ENCODE measurements at places on chromosomes 3 and 15.
A peak's percentile ranks its signal among the peaks of the same experiment; 100 is the strongest.

- no peak for DNase-seq
These were observed 19.8 kb upstream of the PIGZ start for GRCh38 chr3:196988241-196989029.

- no peak for DNase-seq
These were observed 25.6 kb downstream of the KNG1 start for GRCh38 chr3:186742618-186743380.

- no peak for DNase-seq
These were observed 166.1 kb downstream of the FRMD5 start for GRCh38 chr15:44029003-44029402.

- DNase-seq, result no peak
These were observed 24.6 kb upstream of the CELF6 start for GRCh38 chr15:72344602-72345001.

GRCh38 chr15:85709250-85709649 lies 85.5 kb downstream of the KLHL25 start:
- DNase-seq, result no peak

GRCh38 chr15:41258750-41259471 lies 27.8 kb downstream of the CHP1 start:
- DNase-seq, result no peak

DNA sequence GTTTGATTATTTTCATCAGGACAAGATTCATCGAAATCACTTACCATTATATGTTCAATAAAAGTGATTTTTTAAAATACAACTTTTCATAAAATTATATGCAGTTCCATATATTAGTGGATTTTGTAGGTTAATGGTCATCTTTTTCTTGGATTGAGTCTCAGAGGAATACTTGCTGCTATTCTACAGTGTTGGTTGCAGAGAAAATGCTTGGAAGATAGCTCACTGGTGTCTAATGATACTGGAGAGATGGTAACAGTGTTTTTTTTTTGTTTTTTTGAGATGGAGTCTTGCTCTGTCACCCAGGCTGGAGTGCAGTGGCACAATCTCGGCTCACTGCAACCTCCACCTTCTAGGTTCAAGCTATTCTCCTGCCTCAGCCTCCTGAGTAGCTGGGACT lies 143.3 kb downstream of the TCF12 start:
- DNase-seq, result no peak

- DNase-seq, result no peak
These were observed 647.7 kb downstream of the ZPLD1 start for GRCh38 chr3:103082501-103082900.

DNA sequence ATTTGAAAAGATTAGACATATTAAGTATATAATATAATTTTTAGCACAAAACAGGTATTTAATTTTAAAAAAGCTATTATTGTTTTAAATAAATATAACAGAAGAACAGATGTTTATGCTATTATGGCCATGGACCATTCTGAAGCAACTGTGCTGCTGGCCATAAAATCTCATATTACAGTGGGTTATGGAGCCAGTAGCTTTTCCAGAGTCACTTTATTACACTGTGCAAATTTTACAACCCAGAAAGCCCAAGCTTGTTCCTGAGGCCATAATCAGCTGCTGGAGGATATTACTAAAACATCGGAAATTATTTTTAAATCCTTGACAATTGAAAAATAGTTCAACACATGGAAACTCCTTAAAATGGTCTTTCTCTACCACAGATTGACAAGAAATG lies 557.3 kb upstream of the KCNMB2 start:
- no peak for DNase-seq

DNA sequence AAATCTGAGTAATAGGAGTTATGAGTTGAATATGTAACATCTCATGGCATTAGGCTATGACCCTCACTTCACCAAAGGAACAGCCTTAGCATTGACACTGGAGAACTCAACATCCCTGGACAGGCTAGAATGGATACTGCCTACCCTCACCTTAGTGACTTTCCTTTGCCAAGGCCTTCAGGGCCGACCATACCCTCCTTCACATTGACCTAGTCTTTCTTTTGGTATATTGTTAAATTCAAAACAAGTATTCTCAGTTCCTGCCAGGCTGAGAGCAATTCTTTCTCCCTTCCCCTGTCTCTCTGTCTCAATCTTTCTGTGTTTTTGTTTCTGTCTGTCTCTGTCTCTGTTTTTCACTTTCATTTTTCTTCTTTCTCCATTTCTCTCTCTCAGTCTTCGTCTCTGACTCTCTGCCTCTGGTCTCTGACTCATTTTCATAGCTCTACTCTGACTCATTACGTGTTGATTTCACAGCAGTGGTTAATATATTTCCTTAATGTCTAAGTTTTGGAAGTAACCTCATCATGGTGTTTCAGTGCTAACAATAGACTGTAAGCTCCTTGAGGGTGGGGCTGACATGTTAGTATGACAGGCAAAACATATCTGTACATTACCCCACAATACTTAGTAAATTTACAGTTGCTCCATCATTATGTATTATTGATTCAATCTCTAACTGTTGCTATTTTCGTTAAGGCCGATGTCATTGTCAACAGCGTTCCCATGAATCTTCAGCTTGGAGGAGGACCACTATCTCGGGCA lies 32.5 kb downstream of the PARP15 start:
- DNase-seq, result no peak

- DNase-seq, result no peak
These were observed 178.8 kb downstream of the KLHL25 start for GRCh38 chr15:85615930-85616329.

- no peak for DNase-seq
These were observed 15.0 kb upstream of the HPS3 start for GRCh38 chr3:149114458-149114857.

GRCh38 chr3:59677747-59678702 lies 628.2 kb upstream of the CFAP20DC start:
- no peak for DNase-seq

GRCh38 chr3:29488922-29489321 lies 208.1 kb downstream of the RBMS3 start:
- no peak for DNase-seq

GRCh38 chr3:42503251-42503924 lies 945 bp downstream of the VIPR1 start:
- DNase-seq, result no peak

DNA sequence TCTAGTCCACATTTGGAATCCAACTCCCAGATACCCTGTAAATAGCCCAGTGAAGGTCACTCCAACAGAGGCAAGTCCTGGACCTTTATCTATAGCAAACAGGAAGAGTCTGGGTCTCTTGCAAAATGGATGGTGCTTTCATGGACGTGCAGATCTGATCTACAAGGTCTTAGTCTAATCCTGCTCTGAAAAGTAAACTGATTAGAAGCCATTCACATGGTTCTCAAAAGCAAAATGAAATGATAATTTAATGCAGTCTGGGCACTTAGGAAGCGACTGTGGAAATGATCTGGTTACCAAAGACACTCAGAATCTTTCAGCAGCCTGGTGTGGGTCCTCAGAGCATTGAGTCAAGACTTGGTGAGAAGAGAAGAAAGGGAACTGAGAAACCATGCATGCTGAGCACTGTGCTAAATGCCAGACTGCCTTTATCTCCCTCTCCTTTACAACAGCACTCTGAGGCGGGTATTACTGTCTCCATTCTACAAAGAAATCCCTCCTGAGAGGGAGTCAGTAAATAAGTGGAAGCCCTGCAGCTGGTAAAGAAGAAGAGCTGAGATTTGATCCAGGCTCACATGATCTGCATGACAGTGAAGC lies 29.0 kb downstream of the AQP9 start:
- no peak for DNase-seq

DNA sequence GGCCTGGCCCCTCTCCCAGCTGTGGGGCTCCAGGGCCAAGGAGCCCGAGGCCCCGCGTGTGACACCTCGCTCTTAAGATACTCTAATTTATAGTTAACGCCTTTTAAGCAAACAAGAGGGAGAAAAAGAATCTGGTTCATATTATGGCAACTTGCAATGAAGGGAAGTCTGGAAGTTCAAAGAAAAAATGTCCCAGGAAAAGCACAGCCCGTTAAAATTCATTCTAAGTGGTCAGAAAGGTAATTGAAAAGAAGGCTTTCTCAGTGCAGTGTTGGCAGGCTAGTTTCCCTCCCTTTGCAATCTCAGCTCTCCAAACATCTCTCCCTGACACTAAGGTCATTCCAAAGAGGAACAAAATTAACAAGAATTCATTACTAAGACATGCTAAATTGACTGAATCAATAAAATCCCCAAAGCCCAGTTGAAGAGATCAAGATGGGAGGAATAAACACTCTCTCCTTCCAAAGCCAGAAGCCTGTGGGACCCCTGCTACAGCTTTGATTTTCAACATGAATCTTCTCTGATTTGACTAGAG lies 339.3 kb downstream of the THSD4 start:
- DNase-seq, result no peak

- no peak for DNase-seq
These were observed 37.6 kb downstream of the DNASE1L3 start for GRCh38 chr3:58173029-58173668.

DNA sequence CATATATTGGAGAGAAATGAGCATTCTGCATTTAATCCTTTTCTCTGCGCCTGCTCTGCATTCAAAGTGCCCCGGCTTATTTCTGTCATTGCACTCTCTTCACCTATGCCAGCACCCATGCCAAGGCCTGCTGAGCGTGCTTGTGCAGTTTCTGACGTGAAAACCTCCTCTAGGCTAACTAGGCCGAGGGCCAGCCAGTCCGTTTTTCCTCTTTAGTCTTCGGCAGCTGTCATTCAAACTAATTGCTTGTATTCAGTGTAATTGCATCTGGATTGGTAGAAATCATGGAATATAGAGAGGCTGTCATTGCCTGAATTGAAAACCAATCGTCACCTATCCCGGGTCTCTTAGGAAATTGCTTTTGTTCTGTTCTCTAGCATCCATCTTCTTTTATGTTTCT lies 94.0 kb downstream of the ARPP21 start:
- DNase-seq, result no peak

DNA sequence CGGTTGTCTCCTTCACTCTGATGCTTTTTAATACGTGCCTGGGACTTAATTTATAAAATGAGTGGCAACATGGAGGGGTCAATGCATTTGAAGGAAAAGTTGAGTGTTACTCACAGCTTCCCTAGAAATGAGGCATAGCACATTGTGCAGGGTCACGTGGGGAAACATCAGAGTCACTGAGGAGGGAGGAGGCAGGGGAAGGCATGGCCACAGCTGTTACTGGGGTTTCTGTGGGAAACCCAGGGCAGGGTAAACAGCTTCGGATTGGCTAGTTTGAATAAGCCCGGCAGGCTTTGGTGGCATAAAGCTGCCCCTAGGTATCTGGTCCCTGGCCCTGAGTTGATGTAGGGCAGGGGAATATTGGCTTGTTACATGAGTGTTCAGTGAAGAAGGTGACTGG lies 98.9 kb upstream of the ST8SIA2 start:
- DNase-seq, result no peak

GRCh38 chr3:186259612-186260383 lies 102.2 kb downstream of the DGKG start:
- peak; percentile 45 for DNase-seq

- no peak for DNase-seq
These were observed 29.8 kb downstream of the LARS2 start for GRCh38 chr3:45417930-45418847.

DNA sequence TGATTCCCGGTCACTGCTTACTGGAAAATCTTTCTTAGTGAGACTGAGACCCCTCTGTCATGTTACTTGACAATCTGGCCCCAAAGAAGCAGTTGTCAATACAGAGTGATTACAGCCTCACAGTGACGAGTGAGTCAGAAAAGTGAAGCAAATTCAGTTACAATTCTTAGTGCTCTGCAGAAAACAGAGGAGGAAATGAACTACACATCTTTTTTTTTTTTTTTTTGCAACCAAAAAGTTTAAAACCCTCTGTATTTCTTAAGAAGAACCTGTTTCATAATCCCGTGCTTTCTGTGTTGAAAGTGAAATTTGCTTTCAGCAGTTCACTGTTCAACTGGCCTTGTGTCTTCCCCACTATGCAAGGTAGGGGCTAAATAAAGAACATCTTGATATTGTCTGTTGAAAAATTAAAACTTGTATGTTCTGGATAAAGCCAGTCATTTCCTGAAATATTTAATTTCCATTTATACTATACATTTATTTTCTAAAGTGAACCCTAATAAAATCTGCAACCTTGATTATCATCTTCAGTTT lies 1.9 kb downstream of the AQP9 start:
- no peak for DNase-seq

DNA sequence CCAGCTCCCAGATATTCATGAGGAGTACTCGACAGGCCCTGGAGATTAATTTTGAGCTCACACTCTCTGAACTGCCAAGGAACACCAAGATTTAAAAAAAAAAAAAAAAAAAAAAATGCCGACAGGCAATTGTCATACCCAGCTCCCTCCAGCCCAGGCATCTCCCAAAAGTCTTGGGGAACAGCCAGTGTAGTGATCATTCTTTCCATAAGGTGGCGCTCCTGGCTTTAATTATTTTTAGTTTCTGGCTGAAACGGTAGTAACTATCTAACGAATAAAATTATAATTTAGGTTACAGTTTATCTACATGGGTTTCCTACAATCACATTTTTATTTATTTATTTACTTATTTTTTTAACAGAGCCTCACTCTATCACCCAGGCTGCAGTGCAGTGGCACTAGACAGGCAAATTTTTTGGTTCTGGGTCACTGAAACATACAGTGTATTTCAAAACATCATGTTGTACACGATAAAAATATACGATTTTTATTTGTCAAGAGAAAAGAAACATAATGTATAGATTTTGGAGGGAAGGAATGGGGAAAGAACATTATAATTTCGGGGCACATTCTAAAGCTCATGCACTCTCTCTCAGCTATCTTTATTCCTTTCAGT lies 157.3 kb downstream of the ADAMTS9 start:
- no peak for DNase-seq

DNA sequence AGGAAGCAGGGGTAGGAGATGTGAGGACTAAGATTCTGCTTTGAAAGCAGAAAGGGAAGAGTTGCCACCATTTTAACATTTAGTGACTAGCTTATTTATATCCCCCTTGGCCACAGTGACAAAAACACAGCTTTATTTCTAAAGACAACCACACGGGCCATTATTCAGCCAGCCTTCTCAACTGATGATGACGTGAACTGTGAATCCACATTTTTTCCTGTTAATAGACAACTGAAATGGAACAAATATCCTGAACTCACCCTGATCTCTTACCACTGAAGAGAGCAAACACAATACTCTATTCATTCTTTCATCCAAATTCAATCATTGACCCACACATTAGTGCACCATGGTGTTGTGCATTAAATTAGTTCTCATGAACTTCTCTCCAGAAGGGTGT lies 145.1 kb downstream of the TNIK start:
- no peak for DNase-seq

All from stimulated activated CD4-positive, alpha-beta T cell treated with anti-CD3 and anti-CD28 coated beads, Interleukin-15, amount 100 ng/mL, for 1 hour (primary cell).